ENCODE measurements at places on chromosomes 4 and X.
A peak's percentile ranks its signal among the peaks of the same experiment; 100 is the strongest.

DNA sequence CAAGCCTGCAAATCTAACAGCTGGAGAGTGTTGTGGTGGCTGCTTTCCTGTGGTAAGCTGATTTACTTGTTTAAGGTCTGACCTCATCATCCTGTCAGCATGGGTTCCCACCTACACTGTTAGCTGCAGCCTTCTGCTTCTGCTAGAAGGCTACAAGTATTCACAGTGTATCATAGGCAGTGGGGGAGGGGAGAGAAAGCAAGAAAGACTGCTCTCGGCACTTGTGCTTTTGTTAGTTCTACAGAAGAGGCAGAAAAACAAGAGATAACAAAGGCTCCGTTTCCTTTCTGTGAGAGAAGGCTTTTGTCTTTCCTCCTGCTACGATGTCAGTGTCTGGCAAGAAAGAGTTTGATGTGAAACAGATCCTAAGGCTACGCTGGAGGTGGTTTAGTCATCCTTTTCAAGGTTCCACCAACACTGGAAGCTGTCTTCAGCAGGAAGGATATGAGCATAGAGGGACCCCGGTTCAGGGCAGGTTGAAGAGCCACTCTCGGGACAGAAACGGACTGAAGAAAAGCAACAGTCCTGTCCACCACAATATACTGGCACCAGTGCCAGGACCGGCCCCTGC, at the start of gene KLHL4:
Gene KLHL4, plus strand, starts transcription at position 232 of the 571 bp plus-strand sequence. Its CDS starts 92 bp downstream, at position 324.
- no peak for DNase-seq

GRCh38 chrX:11647138-11647537, 18.6 kb downstream of the ARHGAP6 start:
- no peak for DNase-seq

DNA sequence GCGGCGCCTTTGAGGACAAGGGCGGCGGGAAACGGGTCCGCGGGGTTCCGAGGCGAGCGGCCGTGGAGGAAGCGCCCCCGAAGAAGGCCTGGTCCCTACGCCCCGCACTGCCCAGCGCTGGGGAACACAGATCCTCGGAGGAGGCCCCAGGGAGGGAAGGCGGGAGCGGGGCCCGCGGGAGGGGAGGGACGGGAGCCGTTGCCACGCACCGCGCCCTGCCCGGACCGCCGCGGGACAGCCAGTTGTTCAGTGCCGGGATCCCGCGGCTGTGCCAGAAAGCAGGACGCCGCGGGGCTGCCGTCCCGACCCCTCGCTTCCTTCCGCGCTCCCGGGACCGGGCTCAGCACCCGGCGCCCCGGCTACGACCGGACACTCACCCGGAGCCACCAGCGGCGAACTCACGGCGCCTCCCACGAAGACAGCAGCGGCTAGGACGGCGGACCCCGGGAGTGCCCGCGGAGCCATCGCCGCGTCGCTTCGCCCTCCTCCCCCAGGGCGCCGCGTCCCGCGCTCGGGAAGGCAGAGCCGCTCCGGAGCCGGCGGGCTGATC, 278 bp downstream of the RELL1 start:
- peak; percentile 16 for DNase-seq

DNA sequence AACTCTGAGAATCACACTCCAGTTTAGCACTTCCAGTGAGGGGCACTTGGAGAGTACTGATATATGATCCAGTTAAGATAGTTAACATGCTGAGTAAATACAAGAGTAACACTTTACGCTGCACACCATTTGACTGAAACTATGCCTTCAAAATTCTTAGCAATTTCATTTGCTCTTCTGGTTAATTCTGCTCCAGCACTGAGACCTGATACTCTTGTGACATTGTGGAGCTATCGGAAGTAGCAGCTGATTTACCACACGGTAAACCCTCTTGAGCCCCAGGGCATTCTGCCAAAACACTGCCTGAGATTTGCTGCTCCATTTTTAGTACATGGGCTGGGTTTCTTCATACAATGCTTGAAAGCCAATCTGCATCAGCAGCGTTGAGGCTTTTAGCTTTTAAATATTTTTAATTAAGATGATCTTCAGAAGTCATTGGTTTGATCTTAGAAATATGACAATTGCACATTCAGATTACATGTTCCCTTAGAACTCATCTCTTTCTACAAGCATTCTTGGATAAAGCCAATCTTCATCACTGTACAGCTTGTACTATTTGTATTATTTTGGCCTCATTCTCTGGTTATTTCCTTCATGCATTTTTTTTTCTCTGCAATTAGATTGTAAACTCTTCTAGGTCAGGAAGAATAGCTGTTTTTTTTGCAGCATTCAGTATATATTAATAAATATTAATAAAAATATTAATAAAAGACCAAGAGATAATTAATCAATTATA, 67.8 kb upstream of the ETNPPL start:
- DNase-seq: no peak

- no peak for DNase-seq
Observed at GRCh38 chr4:6307230-6307629, 37.6 kb downstream of the WFS1 start.

DNA sequence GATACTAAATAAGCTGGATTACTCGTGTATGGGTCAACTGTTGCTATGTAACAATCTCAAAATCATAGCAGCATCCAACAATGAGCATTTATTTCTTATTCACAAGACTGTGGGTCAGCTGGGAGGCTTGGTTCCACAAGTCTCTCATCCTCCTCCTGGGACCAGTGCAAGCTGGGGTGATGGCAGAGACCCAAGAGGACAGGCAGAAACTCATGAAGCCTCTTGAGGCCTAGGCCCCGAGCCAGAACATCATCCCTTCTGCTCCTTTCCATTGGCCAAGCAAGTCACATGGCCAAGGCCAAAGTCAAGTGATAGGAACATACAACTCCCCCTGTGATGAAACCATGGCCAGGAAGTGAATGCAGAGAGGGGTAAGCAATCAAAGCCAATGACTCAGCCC, 422.1 kb downstream of the BCOR start:
- DNase-seq: no peak

DNA sequence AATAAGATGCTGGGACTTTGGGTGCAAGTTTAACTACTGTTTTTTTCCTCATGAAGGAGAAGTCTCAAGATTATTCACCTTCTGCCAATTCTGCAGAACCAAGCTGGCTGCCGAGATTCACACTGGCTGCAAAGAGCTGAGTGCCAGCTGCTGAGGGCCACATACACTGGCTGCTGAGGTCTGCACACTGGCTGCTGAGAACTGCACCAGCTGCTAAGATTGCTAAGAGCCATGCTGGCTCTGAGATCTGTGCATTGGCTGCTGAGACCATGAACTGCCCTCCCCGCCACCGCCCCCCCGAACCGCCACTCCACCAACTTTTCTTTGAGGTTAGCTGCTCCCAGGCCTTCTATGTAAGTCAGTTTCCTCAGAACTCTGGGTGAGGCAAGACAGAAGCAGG, 330.3 kb downstream of the CBLL2 start:
- no peak for DNase-seq

DNA sequence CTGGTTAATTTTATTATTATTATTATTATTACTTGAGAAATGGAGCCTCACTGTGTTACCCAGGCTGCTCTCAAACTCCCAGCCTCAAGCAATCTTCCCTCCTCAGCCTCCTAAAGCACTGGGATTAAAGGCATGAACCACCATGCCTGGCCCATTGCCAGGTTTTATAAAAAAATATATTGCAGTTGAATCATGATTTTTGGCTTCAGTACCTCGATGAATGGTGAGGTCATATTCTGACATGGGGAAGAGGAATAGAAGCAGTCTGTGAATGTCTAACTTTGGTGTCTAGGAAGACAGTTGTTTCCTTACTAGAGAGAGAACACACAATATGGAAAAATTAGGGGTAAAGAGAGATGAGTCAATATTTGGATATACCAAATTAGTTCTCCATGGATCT, 32.0 kb downstream of the CCSER1 start:
- DNase-seq: no peak

DNA sequence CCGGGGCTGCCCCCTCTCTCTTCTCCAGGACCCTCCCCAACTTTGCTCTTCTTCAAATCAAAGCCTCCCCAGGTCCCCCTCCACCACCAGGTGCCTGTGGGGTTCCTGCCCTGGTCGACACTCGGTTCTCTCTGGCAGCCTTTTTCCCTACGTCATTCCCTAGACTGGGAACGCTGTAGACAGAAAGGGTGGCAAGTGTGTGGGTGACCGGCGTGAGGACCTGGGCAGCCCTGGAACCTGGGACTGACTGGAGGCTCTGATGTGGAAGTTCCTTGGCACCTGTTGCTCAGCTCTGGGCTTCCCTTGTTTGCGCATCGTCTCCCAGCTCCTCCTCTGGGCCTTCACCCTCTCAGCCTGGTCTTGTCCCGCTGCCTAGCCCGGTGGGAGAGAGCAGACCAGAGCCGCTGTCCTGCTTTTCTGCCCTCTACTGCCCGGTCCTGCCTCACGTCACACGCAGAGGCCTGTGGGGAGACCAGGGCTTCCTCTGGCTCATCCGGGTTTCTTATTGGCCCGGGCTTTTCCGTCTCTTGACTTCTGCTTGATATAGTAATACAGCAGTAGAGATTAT, 1.3 kb downstream of the TACC3 start:
- no peak for DNase-seq

DNA sequence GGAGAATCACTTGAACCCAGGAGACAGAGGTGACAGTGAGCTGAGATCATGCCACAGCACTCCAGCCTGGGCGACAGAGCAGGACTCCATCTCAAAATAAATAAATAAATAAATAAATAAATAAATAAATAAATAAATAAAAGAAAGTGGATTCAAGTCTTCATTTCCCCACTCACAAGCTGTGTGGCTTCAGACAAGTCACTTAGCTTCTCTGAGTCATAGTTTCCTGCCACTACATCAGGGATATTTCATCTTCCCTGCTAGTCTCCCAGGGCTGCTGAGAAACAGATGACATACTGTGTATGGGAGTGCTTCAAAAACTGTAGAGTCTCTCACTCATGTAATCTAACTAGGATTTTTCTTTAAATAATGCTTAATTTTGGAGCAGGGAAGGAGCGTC, 37.2 kb downstream of the TBC1D9 start:
- DNase-seq: no peak

- DNase-seq: no peak
Observed at GRCh38 chr4:100826067-100826466, 308.2 kb upstream of the EMCN start.

DNA sequence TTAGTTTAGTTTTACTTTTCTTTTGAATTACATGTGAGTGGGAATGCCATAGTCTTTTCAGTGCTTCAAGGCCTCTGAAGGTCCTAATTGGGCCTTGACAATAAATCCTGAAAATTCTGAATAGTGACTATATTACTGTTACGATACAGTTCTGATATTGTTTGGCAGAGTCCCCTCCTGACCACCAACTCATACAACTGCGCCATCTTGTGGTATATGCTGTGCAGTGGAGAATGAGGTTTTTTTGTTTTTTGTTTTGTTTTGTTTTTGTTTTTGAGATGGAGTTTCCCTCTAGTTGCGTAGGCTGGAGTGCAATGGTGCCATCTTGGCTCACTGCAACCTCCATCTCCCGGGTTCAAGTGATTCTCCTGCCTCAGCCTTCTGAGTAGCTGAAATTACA, 56.6 kb upstream of the CHRDL1 start:
- DNase-seq: no peak

DNA sequence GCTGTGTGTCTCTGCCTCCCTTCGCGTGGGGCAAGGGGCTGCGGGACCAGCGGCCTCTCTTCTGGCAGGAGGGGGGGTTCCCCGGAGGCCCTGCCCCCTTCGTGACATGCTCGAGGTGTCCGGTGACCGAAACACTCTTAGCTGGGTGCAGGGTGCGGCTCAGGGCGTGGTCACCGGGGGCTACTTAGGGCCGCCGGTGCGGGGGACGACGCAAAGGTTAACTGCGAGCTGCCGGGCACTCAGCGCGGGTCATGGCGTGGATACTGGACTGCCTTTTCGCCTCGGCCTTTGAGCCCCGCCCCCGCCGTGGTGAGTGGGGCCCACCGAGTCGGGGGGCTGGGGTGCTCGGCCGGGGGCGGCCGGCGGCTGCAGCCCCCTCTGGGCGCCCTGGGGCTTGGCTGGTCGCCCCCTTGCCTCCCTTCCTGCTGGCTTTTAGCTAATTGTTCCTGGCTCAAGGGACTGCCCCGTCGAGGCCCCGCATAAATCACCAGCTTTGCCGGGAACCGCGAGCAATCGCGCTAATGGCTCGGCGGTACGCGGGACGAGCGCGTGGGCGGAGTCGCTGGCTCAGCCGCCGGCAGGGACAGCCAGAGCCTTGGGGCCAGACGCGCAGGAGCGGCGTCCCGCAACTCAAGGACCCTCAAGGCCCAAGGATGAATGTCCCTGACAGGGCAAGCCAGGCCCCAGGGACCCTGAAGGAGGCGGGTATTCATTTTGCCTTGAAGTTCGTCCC, at the start of gene ARHGAP36:
Gene ARHGAP36, plus strand, starts transcription at position 211 of the 733 bp plus-strand sequence. CDS start 23,320 bp downstream, outside the sequence.
- DNase-seq: no peak

GRCh38 chr4:23171976-23172375, 479.2 kb downstream of the GBA3 start:
- no peak for DNase-seq

- DNase-seq: no peak
Observed at GRCh38 chr4:76536373-76536689, 101.3 kb downstream of the SHROOM3 start.

- DNase-seq: peak; percentile 12
Observed at GRCh38 chr4:39637586-39638353, 895 bp downstream of the SMIM14 start.

DNA sequence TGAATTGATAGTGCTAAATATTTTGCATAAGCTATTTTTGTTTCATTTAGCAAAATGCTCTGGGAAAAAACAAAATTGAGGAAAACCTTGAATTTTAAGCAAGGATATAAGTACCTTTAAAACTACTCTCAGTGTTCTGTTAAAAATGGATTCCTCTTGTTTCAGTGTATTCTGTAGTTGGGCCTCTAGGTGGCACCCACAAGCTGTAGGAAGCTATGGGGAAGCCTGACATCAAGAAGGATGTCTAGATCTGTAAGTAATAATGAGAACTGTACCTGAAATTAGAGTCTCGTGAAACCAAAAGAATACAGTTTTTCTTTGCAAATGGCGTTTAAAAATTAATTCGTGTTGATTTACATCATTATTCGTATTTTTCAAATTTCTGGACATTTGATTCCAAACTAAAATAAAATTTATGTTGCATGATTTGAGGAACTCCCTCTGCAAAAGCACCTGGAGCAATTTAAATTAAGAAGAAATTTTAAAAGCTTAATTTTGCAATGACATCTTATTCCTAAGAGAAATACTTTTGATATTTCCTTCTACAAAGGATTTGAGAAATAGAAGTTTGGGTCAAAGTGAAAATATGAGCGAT, 51.2 kb downstream of the TMPRSS11E start:
- peak; percentile 30 for DNase-seq

GRCh38 chrX:26783512-26784225, 567.7 kb downstream of the MAGEB5 start:
- no peak for DNase-seq

Measured in stimulated activated CD4-positive, alpha-beta T cell treated with anti-CD3 and anti-CD28 coated beads, Interleukin-15, amount 100 ng/mL, for 48 hours (primary cell).